ENCODE measurements at places on chromosomes 3 and 15. TPM values are rescaled to one million over a fixed set of nuclear protein-coding genes. Genes with fewer than 3 reads are reported as not detected.
A peak's percentile ranks its signal among the peaks of the same experiment; 100 is the strongest.

- H3K36me3 ChIP-seq: no peaks in the 10 kb centered on the region
- H3K4me3 ChIP-seq: no peak overlapping the region
- no peaks in the 10 kb centered on the region for H3K27me3 ChIP-seq
- peaks cover 4% of the 10 kb centered on the region for H3K4me1 ChIP-seq
- DNase-seq: no peak
Observed at GRCh38 chr3:76245073-76245472, 459.7 kb upstream of the ZNF717 start.

DNA sequence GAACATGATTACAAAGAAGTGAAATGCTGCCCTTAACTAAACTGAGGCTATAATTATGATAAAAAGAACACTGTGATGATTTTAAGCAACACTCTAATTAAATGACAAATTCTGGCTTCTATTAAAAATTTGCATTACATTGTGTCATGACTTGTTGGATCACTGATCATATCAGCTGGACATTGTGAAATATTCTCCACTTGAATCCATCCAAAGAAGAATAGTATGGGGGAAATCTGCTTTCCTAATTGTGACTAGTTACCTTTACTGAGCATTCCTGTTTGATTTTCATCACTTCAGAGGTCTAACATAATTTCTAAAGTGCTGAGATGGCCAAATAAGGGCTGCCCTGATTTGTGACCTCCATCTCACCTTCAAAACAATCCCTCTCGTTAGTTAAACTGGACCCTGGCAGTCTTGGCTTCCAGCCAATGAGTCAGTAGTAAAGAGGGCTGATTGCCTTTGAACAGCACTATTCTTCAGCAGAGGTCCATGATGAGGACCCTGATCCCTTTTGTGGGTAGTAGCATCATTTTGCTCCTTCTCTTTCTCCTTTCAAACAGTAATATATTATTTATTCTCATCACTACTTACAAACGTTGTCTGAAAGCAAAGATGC lies 53.5 kb upstream of the LEKR1 start:
- DNase-seq: no peak
- H3K4me3 ChIP-seq: no peak overlapping the region
- no peak overlapping the region for H3K27ac ChIP-seq
- no peaks in the 10 kb centered on the region for H3K36me3 ChIP-seq
- H3K27me3 ChIP-seq: no peaks in the 10 kb centered on the region
- no peaks in the 10 kb centered on the region for H3K4me1 ChIP-seq

- no peak overlapping the region for H3K4me3 ChIP-seq
- H3K27me3 ChIP-seq: no peaks in the 10 kb centered on the region
- peaks cover 23% of the 10 kb centered on the region for H3K4me1 ChIP-seq
- H3K36me3 ChIP-seq: no peaks in the 10 kb centered on the region
Observed at GRCh38 chr15:67409175-67409574, 111.8 kb upstream of the C15orf61 start.

GRCh38 chr3:41740374-41740886 lies 221.5 kb downstream of the ULK4 start:
- H3K36me3 ChIP-seq: no peaks in the 10 kb centered on the region
- peaks cover 17% of the 10 kb centered on the region for H3K4me1 ChIP-seq
- H3K27ac ChIP-seq: no peak overlapping the region

GRCh38 chr15:57135800-57136199 lies 217.4 kb downstream of the TCF12 start:
- H3K27ac ChIP-seq: no peak overlapping the region
- H3K27me3 ChIP-seq: no peaks in the 10 kb centered on the region
- DNase-seq: no peak

DNA sequence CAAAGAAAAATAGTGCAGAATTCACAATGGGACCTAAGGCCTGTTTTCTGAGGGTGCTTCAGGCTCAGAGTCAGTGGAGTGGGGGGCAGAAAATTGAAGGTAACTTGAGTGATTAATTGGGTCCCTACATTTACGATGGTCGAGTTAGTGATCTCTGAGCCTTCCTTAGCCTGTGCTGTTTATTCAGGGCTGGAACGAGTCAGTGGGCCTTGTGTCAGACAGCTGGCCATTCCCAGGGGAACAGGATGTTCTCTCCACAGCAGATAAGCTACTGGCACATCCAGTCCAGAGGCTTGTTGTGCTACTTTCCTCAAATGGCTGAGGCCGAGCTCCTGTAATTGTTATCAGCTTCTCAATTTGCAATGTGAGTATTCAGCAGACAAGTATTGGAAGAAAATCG lies 29.2 kb upstream of the CNTN3 start:
- H3K4me3 ChIP-seq: no peak overlapping the region
- no peaks in the 10 kb centered on the region for H3K4me1 ChIP-seq
- no peaks in the 10 kb centered on the region for H3K36me3 ChIP-seq
- no peak overlapping the region for H3K27ac ChIP-seq
- no peaks in the 10 kb centered on the region for H3K27me3 ChIP-seq
- peak; percentile 8 for DNase-seq

Gene ADAM10
- total RNA-seq: 135 TPM

DNA sequence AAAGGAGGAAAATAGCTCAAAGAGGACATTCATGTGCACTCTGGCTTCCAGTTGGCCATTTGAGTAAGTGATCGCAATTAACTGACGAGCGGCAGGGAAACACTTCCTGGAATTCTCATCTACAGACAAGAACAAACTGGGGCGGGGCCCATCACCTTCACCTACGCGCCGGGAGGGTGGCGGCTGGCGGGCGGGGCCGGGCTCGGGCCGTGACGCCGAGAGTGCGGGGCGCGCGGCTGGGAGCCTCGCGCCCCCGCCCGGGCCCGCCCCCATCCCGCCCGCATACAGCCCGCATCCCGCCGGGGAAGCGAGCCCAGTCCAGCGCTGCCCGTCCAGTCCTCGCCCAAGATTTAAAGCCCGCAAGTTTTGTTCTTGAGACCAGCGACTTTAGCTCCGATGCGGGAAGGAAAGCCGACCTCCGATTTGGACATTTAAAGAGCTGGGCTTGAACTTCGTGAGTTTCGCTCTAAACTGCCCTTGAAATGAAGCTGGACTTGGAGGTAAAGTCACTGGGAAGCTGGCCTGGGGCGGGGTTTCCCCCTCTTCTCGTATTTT lies at the start of gene B3GNT5:
B3GNT5 (plus strand) TSS at position 281 of the 555 bp plus-strand sequence. CDS start 16,546 bp downstream, outside the sequence.
- H3K4me3 ChIP-seq: peak within 1 kb of the TSS; percentile 85
- peak; percentile 84 for DNase-seq
- no peak within 1 kb of the TSS for H3K27ac ChIP-seq

DNA sequence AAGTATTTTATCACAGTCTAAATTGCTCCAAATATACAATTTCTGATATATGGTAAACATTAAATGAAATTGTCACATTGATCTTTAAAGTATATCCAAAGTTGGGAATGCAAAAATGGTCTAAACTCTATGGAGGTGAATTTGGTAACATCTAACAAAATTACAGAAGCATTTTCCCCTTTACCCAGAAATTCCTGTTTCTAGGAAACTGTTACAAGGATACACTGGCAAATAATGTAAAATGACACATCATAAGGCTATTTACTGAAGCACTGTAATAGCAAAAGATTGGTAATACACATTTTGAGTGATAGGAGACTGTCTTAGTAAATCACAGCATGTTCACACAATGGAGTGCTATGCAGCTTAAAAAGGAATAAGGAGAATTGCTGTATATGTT lies 50.0 kb upstream of the SLCO2A1 start:
- H3K4me1 ChIP-seq: no peaks in the 10 kb centered on the region
- no peak overlapping the region for H3K27ac ChIP-seq
- H3K4me3 ChIP-seq: no peak overlapping the region
- no peaks in the 10 kb centered on the region for H3K27me3 ChIP-seq
- no peaks in the 10 kb centered on the region for H3K36me3 ChIP-seq

- no peak overlapping the region for H3K4me3 ChIP-seq
- H3K27ac ChIP-seq: no peak overlapping the region
- no peak for DNase-seq
- H3K27me3 ChIP-seq: no peaks in the 10 kb centered on the region
- H3K4me1 ChIP-seq: peaks cover 24% of the 10 kb centered on the region
Observed at GRCh38 chr3:29628795-29629194, 347.9 kb downstream of the RBMS3 start.

Gene ITIH1
- not detected for total RNA-seq

Gene CSPG4
- 3.6 TPM for total RNA-seq

DNA sequence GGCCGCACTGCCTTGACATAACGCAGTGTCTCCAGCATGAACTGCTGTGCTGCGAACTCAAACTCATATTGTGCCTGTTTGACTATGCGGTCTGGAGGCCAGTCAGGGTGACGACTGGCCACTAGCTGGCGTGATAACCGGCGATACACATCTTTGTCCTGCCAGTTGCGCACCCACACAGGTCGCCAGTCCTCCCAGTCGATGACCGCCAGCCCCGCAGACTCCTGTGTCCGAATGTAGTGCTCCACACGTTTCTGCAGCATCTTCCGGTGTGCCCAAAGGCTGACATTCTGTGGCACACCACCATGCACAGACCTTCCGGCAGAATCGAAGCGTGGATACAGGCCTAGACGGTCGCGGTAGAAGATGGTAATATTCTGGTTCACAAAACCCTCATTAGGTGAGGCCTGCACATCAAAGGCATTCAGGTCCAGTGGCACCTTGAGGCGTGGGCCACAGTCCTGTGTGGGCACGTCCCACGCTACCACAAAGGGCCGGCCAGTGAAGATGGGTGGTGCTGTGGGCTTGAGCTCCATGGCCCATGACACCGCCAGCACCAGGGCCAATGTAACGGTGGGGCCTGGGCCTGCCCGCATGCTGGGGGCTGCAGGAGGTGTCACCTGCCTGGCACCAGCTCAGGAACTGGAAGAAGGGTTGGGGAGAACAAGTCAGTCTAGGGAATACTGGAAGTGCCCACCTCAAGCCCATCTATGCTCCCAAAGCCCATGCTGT lies 2.5 kb downstream of the HYAL2 start:
- H3K4me3 ChIP-seq: peak overlapping the region; percentile 97
- no peak for DNase-seq

DNA sequence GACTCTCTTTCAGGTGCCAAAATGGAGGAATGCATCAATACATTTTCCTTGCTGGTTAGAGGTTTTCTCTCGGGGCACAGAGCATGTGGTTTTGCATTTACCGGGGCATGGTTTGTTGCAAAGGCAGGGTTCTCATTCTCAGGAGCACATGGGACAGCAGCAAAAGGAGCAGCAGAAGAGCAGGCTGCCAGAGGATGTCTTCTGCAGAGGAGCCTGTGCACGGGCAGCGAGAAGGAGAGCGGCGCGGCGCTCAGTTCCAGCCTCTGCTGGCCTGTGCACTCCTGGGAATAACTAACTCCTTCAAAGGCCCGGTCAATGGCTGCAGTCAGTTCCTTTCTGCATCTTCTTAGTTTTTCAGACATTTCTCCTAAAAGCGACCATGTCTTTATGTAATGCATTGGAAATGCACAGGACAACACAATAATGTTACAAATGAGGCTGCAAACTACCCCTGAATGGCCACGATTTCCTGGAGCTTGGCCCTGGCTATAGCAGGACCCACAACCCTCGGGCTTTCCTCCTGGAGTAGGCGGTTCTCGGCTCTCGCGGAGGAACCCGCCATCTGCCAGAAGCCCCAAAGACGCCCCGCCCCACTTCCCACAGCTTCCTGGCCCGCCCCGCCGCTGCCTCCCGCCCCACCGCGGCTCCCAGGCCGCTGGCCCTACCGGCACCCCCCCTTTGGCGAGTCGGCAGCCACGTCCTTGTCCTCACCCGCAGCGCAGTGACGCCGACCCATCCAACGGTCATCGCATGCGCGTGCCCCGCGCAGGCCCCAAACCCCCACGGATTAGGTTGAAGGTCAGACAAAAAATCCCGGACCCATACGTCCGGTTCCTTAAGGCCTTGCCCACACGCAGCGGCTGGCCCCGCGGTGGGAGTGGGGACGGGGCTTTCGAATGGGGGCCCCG lies at the start of gene C3orf62:
C3orf62 (minus strand) TSS at position 758 of the 908 bp plus-strand sequence; CDS start at position 398, 360 bp downstream.
- peak within 1 kb of the TSS; percentile 66 for H3K4me3 ChIP-seq
- peak within 1 kb of the TSS; percentile 91 for H3K27ac ChIP-seq
- H3K27me3 ChIP-seq: no peaks in the 10 kb centered on the region
- H3K36me3 ChIP-seq: peaks cover 4% of the 10 kb centered on the region
- peaks cover 11% of the 10 kb centered on the region for H3K4me1 ChIP-seq

Gene KBTBD13
- not detected for total RNA-seq

- no peak overlapping the region for H3K27ac ChIP-seq
- no peak for DNase-seq
- H3K27me3 ChIP-seq: no peaks in the 10 kb centered on the region
- H3K36me3 ChIP-seq: no peaks in the 10 kb centered on the region
- no peaks in the 10 kb centered on the region for H3K4me1 ChIP-seq
- no peak overlapping the region for H3K4me3 ChIP-seq
Observed at GRCh38 chr3:124652009-124652408, 78.2 kb upstream of the UMPS start.

DNA sequence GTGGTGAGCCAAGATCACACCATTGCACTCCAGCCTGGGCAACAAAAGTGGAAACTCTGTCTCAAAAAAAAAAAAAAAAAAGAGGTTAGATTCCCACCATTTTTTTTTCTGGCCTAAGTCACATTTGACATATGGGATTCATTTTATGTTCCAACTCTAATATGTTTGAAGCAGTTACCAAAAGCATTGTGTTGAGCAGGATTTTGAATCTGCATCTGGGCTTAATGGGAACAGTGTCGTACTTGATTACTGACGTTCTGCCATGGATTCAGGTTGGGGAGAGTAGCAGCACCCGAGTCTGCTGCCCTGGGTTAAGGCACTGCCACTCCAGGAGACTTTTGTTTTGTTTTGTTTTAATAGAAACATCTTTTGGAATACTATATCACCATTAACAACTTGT lies 348.7 kb upstream of the TBL1XR1 start:
- H3K27me3 ChIP-seq: no peaks in the 10 kb centered on the region
- H3K4me3 ChIP-seq: no peak overlapping the region
- no peaks in the 10 kb centered on the region for H3K4me1 ChIP-seq
- H3K36me3 ChIP-seq: no peaks in the 10 kb centered on the region
- DNase-seq: no peak
- H3K27ac ChIP-seq: no peak overlapping the region

GRCh38 chr3:36648241-36649034 lies 115.9 kb downstream of the DCLK3 start:
- H3K4me1 ChIP-seq: no peaks in the 10 kb centered on the region
- no peak for DNase-seq
- H3K27ac ChIP-seq: no peak overlapping the region
- no peak overlapping the region for H3K4me3 ChIP-seq
- H3K27me3 ChIP-seq: no peaks in the 10 kb centered on the region
- H3K36me3 ChIP-seq: no peaks in the 10 kb centered on the region

Gene HESX1
- total RNA-seq: 11.9 TPM

DNA sequence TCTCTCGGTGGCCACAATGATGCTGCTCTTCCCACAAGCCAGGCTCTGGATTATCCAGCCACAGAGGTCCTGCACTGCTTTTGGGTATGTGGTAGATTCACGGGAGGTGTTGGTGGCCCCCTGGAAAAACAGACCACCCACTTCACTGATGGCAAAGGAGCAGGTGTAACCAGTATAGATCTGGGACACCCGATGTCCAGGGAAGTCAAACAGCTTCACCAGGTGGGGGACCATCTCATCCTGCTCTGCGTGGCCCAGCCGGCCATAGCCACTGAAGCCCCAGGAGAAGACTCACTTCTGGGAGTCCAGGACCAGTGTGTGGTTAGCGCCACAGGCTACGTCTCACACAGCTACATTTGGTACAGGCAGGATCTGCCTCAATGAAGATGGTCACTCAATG lies 62.6 kb downstream of the CHCHD6 start:
- H3K27me3 ChIP-seq: no peaks in the 10 kb centered on the region
- H3K27ac ChIP-seq: no peak overlapping the region
- no peaks in the 10 kb centered on the region for H3K36me3 ChIP-seq
- H3K4me3 ChIP-seq: no peak overlapping the region
- DNase-seq: no peak

Gene TTBK2
- 14.3 TPM for total RNA-seq

Gene FES
- 14.4 TPM for total RNA-seq

Data from GM23338 (cell line).